ENCODE measurements at places on chromosomes 11 and 22. TPM values are rescaled to one million over a fixed set of nuclear protein-coding genes. Genes with fewer than 3 reads are reported as not detected.

PISD gene
- 56.7 TPM for total RNA-seq

FAM180B gene
- total RNA-seq: not detected

MYOD1 gene
- total RNA-seq: not detected

MAP6 gene
- total RNA-seq: 22.8 TPM

HSPB2 gene
- not detected for total RNA-seq

OR52I2 gene
- total RNA-seq: not detected

MYEOV gene
- 0.52 TPM for total RNA-seq

SCGB1A1 gene
- total RNA-seq: not detected

BIRC3 gene
- total RNA-seq: 2.2 TPM

MEI1 gene
- total RNA-seq: not detected

PRODH gene
- total RNA-seq: 39.0 TPM

VSIG2 gene
- not detected for total RNA-seq

RBMXL2 gene
- not detected for total RNA-seq

DNA sequence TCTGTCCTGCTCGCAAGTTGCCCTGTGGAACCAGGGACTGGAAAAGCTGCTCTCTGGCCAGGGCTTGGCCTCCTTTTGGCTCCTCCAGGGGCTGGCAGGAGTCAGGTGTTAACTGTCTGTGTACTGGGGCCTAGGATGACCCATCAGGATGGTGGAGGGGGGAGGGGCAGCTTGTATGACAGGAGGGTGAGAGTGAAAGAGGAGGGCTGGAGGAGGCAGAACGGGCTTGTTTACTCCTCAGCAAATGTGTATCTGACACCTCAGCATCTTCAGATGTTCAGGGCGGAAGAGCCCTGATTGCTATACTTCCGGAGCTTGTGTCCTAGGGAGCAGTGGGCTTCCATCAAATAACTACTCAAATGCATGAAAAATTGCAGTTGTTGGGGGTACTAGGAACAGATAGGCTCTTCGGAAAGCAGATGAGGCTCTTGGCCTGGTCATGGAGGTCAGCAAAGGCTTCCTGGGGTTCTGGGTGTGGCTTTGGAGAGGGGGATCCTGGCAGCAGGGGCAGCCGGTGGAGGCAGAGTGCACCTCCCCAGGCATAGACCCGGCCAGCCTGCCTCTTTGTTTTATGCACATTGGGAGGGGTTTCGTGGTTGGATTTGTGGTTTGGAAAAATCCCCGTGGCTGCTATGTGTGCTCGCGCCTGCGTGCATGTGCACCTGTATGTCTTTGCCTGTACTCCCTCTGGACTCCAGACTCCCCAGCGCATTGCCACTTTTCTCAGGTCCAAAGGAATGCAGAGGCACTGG is 31.2 kb downstream of the CD82 start:
- H3K4me3 ChIP-seq: no peak overlapping the region
- no peak overlapping the region for H3K27ac ChIP-seq
- H3K36me3 ChIP-seq: no peaks in the 10 kb centered on the region

- no peaks in the 10 kb centered on the region for H3K4me1 ChIP-seq
- no peak overlapping the region for H3K27ac ChIP-seq
- H3K27me3 ChIP-seq: no peaks in the 10 kb centered on the region
- no peak overlapping the region for H3K4me3 ChIP-seq
Measured at GRCh38 chr11:21865541-21865940, 327.3 kb upstream of the ANO5 start.

GRCh38 chr11:102187416-102188151 is 77.3 kb downstream of the YAP1 start:
- peaks cover 83% of the 10 kb centered on the region for H3K4me1 ChIP-seq
- no peaks in the 10 kb centered on the region for H3K27me3 ChIP-seq
- no peak overlapping the region for H3K4me3 ChIP-seq

DNA sequence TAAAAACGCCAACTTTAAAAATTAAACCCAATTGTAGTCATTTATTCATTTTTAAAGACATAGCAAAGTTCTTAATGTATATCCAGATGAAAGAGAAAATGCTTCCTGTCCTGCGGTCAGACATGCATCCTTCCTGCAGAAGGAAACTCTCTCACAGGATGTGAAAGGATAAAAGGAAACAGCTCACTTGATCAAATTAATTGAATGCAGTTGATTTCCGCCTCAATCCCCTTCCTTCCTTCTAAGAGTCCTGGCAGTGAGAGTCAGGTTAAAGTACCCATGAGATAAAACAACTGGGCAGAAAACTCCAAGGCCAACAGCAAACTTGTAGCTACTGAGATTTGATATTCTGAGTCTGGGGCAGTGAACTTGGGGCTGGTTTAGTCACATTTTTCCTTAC is 38.5 kb downstream of the CWC15 start:
- H3K36me3 ChIP-seq: no peaks in the 10 kb centered on the region
- no peaks in the 10 kb centered on the region for H3K27me3 ChIP-seq
- no peak overlapping the region for H3K4me3 ChIP-seq
- H3K27ac ChIP-seq: no peak overlapping the region
- no peak for DNase-seq
- H3K4me1 ChIP-seq: no peaks in the 10 kb centered on the region

- H3K4me3 ChIP-seq: no peak overlapping the region
- H3K4me1 ChIP-seq: peaks cover 42% of the 10 kb centered on the region
- no peaks in the 10 kb centered on the region for H3K36me3 ChIP-seq
- no peak overlapping the region for H3K27ac ChIP-seq
Measured at GRCh38 chr22:39170825-39171622, 18.5 kb upstream of the CBX7 start.

GRCh38 chr11:27611947-27612455 is 88.3 kb downstream of the BDNF start:
- no peak overlapping the region for H3K4me3 ChIP-seq
- H3K27ac ChIP-seq: no peak overlapping the region

GRCh38 chr11:12642040-12642439 is 32.2 kb upstream of the TEAD1 start:
- DNase-seq: no peak
- no peaks in the 10 kb centered on the region for H3K27me3 ChIP-seq
- no peaks in the 10 kb centered on the region for H3K36me3 ChIP-seq
- H3K4me3 ChIP-seq: no peak overlapping the region

DNA sequence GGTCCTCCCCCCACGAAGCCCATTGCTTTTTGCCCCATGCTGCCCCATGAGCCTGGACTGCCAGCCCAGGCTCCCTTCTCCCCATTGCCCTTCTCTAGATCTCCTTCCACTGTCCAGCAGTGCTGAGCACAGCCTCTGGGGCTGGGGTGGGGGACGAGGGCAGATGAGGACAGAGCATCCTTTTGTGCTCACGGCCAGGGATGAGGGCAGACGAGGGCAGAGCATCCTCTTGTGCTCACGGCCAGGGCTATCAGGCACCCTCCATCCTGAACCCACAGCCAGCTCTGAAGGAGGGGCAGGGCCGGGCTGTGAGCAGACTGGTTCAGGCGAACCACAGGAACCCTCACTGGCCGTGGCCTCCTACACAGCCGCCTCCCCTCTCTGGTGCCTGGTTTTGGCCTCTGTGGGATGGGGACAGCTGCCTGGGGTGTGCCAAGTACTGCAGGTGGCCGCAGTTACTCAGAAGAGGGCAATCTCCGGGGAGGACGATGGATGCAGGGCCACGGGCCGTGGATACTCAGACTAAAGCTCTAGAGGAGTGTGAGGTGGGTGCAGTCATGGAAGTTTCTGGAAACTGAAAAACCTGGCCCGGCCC is 1258.8 kb downstream of the BRD1 start:
- no peaks in the 10 kb centered on the region for H3K36me3 ChIP-seq
- H3K27ac ChIP-seq: no peak overlapping the region
- H3K4me3 ChIP-seq: no peak overlapping the region
- no peak for DNase-seq
- H3K4me1 ChIP-seq: no peaks in the 10 kb centered on the region

GRCh38 chr11:28547321-28547741 is 439.1 kb downstream of the METTL15 start:
- no peak overlapping the region for H3K4me3 ChIP-seq
- DNase-seq: no peak
- H3K36me3 ChIP-seq: no peaks in the 10 kb centered on the region
- H3K27ac ChIP-seq: no peak overlapping the region
- no peaks in the 10 kb centered on the region for H3K4me1 ChIP-seq
- H3K27me3 ChIP-seq: no peaks in the 10 kb centered on the region

DNA sequence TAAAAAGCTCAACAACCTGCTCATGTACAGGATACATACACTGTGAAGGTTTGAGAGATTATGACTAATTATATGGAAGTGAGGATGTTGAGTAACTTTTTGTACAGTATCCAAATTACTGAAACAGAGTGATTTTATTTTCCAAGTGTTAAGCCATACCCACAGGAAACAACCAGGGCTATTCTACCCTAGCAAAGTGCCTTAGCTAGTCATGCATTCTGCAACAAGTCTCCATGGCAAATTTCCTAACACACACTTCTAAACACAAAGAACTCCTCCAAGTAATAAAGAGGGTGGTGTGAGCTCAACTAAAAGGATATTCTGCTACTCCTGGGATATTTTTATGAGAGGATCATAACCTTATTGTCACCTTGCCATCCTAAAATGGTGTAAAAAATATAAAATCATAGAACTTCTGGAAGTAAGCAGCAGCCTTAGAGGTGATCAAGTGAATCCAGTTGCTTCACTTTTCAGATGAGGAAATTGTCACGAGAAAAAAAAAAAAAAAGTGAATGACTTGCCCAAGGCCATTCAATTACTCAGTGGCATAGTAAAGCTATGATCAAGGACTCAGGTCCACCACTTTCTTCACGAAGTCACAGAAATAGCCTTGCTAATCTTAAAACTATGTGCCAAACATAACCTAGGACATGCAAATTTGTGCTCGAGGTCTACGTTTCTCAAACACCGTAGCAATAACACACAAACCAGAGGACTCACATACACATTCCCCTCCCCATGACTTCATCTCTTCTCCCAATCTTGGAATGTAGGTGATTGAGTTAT is 4.2 kb downstream of the LGR4 start:
- peak overlapping the region; percentile 7 for H3K27ac ChIP-seq
- no peaks in the 10 kb centered on the region for H3K36me3 ChIP-seq
- no peak for DNase-seq
- H3K27me3 ChIP-seq: no peaks in the 10 kb centered on the region
- H3K4me3 ChIP-seq: no peak overlapping the region

- DNase-seq: no peak
- no peak overlapping the region for H3K27ac ChIP-seq
- no peak overlapping the region for H3K4me3 ChIP-seq
Measured at GRCh38 chr22:20204806-20205205, 54.0 kb upstream of the CCDC188 start.

GRCh38 chr11:71263386-71263785 is 11.0 kb upstream of the SHANK2 start:
- peak overlapping the region; percentile 31 for H3K27ac ChIP-seq
- DNase-seq: no peak
- no peak overlapping the region for H3K4me3 ChIP-seq
- H3K4me1 ChIP-seq: peaks cover 27% of the 10 kb centered on the region
- H3K36me3 ChIP-seq: no peaks in the 10 kb centered on the region

GRCh38 chr22:43152357-43153071 is 1.2 kb downstream of the TSPO start:
- H3K27me3 ChIP-seq: no peaks in the 10 kb centered on the region
- no peaks in the 10 kb centered on the region for H3K36me3 ChIP-seq
- DNase-seq: no peak
- H3K27ac ChIP-seq: no peak overlapping the region
- H3K4me1 ChIP-seq: peaks cover 6% of the 10 kb centered on the region
- H3K4me3 ChIP-seq: peak overlapping the region; percentile 90

GRCh38 chr11:119880143-119880542 is 151.1 kb upstream of the NECTIN1 start:
- no peak overlapping the region for H3K4me3 ChIP-seq
- peaks cover 12% of the 10 kb centered on the region for H3K4me1 ChIP-seq
- DNase-seq: no peak
- no peaks in the 10 kb centered on the region for H3K36me3 ChIP-seq
- H3K27me3 ChIP-seq: no peaks in the 10 kb centered on the region

- no peaks in the 10 kb centered on the region for H3K27me3 ChIP-seq
- no peak overlapping the region for H3K27ac ChIP-seq
- no peak overlapping the region for H3K4me3 ChIP-seq
- DNase-seq: no peak
Measured at GRCh38 chr11:64364435-64364834, 5.5 kb downstream of the RPS6KA4 start.

- H3K4me1 ChIP-seq: no peaks in the 10 kb centered on the region
- H3K36me3 ChIP-seq: no peaks in the 10 kb centered on the region
- DNase-seq: peak; percentile 43
- 0 out of 2 replicates have a peak, but pooled peaks cover 1% of the 10 kb centered on the region for H3K27me3 ChIP-seq
Measured at GRCh38 chr11:84430661-84431060, 1144.5 kb upstream of the CCDC90B start.

- H3K27me3 ChIP-seq: no peaks in the 10 kb centered on the region
- H3K4me3 ChIP-seq: no peak overlapping the region
- H3K36me3 ChIP-seq: no peaks in the 10 kb centered on the region
Measured at GRCh38 chr11:104529213-104529612, 365.3 kb upstream of the PDGFD start.

- peaks cover 70% of the 10 kb centered on the region for H3K4me1 ChIP-seq
- H3K36me3 ChIP-seq: no peaks in the 10 kb centered on the region
- peak overlapping the region; percentile 97 for H3K27ac ChIP-seq
- DNase-seq: peak; percentile 93
- H3K27me3 ChIP-seq: no peaks in the 10 kb centered on the region
Measured at GRCh38 chr22:30206944-30207343, 39.6 kb downstream of the LIF start.

DNA sequence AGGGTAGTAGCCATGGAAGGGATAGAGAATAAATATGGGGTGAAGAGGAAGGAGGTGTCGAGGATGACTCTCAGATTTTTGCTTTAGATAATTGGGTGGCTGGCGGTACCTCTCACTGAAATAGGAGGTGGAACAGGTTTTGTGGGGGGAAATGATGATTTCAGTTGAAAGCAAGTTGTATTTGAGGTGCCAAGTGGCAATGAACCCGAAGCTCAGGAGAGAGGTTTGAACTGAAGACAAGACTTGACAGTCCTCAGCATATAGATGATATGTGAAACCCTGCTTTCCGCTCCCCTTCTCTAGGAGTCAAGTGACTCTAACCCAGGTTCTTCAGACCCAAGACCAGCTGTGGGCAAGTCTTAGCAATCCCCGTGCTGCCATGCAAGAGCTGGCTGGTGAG is 33.7 kb downstream of the RRP8 start:
- no peaks in the 10 kb centered on the region for H3K4me1 ChIP-seq
- no peak for DNase-seq
- H3K36me3 ChIP-seq: no peaks in the 10 kb centered on the region
- no peaks in the 10 kb centered on the region for H3K27me3 ChIP-seq
- no peak overlapping the region for H3K27ac ChIP-seq
- H3K4me3 ChIP-seq: no peak overlapping the region

DNA sequence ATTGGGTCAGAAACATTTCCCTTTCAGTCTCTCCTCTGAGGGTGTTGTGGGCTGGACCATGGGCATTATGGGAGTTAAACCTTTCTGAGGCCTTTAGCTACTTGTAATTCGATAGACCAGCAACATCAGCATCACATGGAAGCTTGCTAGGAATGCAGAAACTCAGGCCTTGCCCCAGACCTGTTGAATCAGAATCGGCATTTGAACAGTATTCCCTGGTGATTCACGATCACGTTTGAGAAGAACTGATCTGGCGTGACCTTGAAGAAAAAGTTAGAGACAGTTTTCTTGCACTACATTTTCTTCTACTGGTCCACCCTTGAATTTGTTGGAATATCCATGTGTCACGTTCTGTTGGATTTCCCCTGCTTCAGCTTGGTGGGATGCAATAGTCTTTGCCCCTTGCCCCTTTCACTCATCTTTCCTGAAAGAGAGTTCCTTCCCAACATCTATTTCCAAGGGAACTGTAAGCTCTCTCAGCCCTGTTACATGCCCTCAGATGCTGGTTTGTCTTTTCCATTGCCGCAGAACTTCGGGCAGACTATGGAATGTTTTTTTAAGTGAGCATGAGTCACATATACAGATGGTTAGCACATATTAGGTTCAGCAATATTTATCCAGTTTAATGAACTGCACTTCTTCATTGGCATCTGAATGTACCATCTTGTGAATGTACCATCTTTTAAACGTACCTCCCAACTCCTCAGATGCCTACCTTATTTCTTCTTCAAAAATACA is 23.9 kb downstream of the EHF start:
- H3K36me3 ChIP-seq: no peaks in the 10 kb centered on the region
- no peaks in the 10 kb centered on the region for H3K27me3 ChIP-seq
- no peak overlapping the region for H3K4me3 ChIP-seq
- no peak for DNase-seq
- peak overlapping the region; percentile 10 for H3K27ac ChIP-seq
